Right forelimb (tissue), 1 donor: ENCODE measurements at places on chromosomes 12 and 14.

GRCh38 chr12:132185705-132186104 is 41.4 kb downstream of the NOC4L start:
- DNase-seq, result no peak

DNA sequence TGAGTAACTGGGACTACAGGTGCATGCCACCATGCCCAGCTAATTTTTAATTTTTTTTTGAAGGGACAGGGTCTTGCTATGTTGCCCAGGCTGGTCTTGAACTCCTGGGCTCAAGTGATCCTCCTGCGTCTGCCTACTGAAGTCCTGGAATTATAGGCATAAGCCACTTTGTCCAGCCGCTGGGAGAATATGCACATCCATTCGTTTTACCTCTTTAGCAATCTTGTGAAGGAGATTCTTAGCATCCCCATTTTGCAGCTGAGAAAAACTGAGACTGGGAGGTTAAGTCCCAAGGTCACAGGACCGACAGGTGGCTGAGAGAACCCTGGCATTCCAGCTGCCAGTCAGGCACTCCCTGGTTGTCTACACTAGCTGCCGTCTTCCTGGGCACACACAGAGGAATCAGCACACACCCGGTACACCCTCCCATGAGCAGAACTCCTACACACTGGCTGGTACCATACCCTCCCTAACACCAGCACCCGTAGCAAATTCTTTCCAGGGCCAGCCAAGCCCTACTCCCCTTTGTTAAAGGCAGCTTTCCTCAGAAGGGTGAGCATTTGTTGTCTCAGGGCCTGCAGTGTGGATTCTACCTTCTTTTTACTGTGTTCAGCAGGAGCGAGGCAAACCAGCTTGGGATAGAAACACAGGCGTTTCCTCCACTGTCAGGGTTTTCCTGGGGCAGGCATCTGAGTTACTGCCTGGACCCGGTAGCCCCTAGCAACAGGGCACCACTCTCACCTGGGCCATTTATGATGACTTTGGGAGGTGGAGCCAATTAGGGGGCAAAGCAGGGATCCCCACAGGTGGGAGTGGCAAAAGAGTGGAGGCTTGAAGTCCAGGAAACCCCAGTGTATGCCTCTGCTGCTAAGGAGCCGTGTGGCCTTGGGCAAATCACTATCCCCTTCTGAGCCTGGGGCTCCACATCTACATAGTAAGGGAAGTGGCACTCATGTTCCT is 70.2 kb downstream of the IRF2BPL start:
- no peak for DNase-seq

DNA sequence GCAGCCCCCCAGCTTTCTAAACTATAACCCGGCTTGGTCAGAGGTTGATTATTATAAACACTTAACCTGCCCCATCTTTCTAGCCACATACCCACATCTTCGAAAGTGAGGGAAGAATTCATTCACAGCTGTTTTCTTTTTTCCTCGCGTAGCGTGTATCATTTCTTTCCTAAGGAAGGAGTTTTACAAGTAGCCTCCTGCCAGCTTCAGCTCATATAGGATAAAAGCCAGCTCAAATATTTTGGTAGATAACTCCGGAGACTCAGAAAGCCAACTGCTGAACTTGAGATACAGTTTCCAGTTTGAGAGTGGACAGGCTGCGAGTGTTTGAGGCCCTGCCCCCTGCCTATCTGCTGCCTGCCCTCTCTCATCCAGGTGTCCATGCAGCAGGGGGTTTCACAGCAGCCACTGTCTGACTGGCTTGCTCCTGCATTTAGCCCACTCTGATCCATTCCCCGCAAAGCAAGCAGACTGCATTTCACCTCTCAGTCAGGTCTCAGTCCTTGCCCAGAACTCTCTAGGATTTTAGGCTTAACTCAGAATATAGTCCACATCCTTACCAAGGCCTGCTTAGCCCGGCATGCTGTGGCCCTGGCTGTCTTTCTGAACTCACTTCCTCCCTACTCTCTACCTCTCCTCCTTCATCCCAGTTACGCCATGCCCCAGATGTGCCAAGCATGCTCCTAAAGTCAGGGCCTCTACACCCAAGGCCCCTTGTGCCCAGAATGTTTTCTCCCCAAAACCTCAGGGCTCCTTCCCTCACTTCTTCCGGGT is 46.9 kb downstream of the EVL start:
- no peak for DNase-seq

GRCh38 chr12:112130441-112130998 is 5.2 kb downstream of the TRAFD1 start:
- no peak for DNase-seq

DNA sequence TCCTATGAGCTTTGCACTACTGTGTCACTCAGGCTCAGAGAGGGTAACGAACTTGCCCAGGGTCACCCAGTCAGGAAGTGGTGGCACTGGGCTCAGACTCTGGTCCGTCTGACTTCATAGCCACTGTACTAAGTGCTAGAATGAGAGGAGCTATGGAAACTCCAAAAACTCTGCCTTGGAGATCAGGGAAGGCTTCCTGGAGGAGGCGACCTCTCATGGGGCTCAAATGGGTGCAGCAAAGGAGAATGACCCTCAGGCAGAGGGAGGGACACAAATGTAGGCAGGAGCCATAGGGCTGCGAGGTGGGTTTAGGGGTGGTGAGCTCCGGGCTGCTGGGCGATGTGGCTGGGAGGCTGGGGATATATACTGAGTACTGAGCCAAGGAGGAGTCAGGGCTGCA is 3.2 kb downstream of the CCDC197 start:
- DNase-seq, result no peak
